ENCODE measurements at places on chromosomes 7 and 10.

DNA sequence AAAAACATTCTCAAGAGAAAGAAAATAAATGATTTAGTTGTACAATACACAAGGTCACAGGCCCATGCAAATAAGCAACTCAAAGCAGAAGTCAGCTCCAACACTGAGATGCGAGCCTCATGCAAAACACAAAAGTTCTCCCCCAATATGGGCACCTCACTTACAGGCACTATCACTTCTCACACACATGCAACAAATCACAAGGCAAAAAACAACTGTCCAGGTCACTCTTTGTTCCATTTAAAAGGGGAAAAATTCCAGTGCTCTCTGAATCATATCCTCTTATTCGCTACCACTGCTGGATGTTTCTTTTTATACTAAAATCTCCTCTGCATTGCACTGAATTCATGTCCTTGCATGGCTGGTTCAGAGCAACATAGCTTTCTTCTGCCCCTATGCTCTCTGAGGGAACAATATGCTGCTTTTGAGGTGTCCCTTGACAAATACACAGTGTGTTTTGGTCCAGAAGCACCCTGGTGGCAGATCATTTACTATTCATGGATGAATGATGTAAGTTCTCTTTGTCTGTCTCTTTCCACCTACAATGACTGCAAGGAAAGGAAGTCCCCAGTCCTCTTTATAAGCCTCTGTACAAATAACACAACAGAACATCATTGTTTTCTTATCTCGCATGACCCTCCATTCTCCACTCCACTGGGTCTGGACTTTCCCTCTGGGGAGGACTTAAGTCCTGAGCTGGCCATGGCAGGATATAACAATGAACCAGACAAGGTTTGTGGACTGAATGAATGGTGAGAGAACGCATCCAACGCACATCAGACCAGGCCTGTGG, 85.4 kb upstream of the GSDME start:
- DNase-seq = no peak

DNA sequence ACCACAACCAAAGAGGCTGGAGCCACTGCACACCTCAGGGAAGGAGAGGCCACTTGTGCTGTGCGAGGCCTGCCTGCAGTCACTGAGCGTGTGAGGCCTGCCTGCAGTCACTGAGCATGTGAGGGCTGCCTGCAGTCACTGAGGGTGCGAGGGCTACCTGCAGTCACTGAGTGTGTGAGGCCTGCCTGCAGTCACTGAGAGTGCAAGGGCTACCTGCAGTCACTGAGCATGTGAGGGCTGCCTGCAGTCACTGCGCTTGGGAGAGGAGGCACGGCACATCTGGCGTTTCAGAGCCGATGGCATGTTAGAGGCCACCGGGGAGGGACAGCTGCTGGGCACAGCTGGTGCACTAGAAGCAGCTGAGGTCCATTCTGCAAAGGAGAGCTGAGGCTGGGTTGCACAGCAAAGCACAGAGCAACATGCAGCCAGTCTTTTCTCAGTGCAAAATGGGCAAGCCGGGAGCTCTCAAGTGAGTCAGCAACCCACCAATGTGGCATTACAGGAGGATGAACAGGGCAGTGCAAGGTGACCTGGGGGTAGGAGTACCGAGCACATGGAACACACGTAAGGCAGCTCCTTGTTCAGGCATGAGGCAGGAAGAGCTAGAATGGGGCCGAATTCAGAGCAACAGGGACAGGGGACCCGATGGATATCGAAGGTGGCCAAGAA, 540.1 kb downstream of the PTPRN2 start:
- no peak for DNase-seq

DNA sequence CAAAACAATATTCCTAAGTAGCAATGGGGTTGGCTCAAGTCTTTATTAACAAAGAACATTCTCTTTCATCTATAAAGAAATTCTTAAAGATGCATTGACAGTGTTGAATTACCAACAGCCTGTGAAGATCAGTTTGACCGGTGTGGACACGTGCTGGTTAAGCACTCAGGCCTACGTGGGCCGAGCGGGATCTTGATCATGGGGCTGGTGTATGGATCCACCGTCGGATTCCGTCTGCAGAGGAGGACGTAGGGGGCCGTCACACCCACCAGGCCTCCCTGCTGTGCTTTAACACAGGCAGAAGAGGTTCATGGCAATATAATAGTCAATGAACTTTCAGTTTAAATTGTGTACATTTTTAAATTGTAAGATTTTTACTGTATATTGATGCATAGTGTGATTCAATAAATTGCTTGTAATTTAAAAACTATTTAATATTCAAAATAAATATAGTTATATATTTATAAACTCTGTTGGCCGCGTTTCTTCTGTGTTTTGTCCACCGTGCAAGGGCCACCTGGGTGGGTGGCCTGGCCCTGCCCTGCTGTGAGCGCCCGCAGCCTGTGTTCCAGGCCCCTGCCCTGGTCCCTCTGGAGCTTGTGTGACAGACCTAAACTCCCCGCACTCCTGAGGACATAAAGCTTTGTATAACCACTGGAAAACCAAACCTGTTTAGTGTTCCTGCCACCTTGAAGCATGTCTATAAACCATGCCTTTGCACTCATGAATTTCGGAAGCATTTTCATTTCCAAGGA, 1.9 kb upstream of the BHLHA15 start:
- no peak for DNase-seq

- DNase-seq = no peak
These were observed 240.4 kb upstream of the CELF2 start for GRCh38 chr10:10777279-10777678.

GRCh38 chr7:135165862-135166261, 4.6 kb downstream of the CYREN start:
- no peak for DNase-seq

All from WERI-Rb-1 (cell line).